ENCODE measurements at places on chromosomes 4 and X.

GRCh38 chr4:55184600-55185523 lies 59.5 kb upstream of the KDR start:
- no peak for DNase-seq

GRCh38 chrX:122187069-122187713 lies 996.9 kb upstream of the GRIA3 start:
- DNase-seq, result no peak

GRCh38 chrX:19695884-19696283 lies 180.6 kb upstream of the MAP3K15 start:
- no peak for DNase-seq

- DNase-seq, result no peak
Measured at GRCh38 chr4:172601195-172601594, 567.4 kb upstream of the GALNT7 start.

Measured in activated effector memory CD4-positive, alpha-beta T cell treated with Interleukin-2 at 50 U/mL for 16 hours (primary cell).